ENCODE measurements at places on chromosomes 7 and 10.

- no peak for DNase-seq
These were observed 27.1 kb upstream of the PRKCQ start for GRCh38 chr10:6607182-6607581.

- peak; percentile 77 for DNase-seq
These were observed 44.2 kb downstream of the PDLIM1 start for GRCh38 chr10:95246582-95247051.

DNA sequence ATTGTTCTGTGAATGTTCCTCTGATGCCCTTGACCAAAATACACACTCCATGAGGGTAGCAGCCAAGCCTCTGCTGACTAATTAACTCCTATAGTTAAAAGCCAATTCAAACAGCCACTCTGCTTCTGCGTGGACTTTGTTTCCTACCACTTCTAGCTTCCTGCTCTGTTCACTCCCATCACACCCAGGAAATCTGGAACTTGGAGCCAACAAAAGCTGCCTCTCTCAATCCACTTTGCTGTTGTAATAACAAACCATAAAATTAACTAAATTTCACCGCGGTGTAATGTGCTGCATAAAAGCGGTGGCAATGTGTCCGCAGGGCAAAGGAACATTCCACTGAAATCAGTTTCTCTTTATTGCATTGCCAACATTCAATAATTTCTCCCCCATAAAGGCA is 239.5 kb downstream of the PLXNA4 start:
- DNase-seq, result no peak

GRCh38 chr7:155062411-155062810 is 7.7 kb upstream of the HTR5A start:
- no peak for DNase-seq

- no peak for DNase-seq
These were observed 291.4 kb downstream of the USP6NL start for GRCh38 chr10:11319990-11320602.

DNA sequence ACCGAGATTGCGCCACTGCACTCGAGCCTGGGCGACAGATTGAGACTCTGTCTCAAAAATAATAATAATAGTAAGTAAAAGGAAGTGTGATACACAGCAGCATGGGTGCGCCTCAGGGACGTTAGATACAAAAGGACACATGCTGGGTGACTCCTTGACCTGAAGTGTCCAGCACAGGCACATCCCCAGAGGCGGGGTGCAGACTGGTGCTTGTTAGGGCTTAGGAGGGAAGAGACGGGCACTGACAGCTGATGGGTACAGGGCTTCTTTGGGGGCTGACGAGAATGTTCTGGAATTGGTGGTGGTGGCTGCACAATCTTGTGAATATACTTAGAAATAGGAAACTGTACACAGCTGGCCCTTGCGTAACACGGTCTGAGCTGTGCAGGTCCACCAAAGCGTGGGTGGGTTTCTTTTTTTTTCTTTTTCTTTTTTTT is 61.8 kb upstream of the DNAJB6 start:
- DNase-seq, result no peak

DNA sequence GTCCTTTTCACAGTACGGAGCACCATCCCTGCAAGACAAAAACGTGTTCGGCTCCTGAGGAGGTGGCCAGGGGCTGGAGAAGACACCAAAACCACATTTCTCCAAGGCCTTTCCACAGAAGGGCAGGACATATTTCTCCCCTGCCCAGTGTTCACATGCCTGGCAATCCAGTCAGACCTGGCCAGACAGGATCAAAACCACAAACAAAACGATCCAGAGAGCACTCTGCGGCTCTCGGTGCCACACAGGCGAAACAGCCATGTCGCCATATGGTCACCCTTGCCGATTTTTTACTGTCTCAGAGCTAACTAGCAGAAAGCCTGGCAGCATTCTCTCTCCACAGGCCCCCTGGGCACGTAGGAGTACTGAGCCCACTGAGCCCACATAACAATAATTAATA is 113.0 kb downstream of the ABLIM1 start:
- DNase-seq, result no peak

DNA sequence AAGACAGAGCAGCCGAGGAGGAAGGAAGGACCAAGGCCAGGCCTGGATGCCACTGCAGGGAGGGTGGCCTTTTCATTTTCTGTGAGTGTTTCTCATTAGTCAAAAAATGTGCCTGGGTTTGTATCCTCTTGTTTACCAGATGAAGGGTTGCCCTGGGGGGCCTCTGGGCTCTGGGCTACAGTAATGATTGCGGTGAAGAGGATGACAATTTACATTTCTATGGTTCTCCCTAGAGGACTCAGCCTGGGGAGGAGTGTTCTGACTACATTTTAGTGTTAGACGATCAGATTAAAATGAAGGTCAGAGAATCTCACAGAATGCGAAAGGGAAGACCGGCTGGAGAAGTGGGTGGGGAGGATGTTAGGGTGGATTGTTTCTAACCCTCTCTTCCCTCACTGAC is 108.0 kb upstream of the KMT2C start:
- no peak for DNase-seq

GRCh38 chr10:71390461-71390835 is 6.3 kb upstream of the CDH23 start:
- DNase-seq, result no peak

DNA sequence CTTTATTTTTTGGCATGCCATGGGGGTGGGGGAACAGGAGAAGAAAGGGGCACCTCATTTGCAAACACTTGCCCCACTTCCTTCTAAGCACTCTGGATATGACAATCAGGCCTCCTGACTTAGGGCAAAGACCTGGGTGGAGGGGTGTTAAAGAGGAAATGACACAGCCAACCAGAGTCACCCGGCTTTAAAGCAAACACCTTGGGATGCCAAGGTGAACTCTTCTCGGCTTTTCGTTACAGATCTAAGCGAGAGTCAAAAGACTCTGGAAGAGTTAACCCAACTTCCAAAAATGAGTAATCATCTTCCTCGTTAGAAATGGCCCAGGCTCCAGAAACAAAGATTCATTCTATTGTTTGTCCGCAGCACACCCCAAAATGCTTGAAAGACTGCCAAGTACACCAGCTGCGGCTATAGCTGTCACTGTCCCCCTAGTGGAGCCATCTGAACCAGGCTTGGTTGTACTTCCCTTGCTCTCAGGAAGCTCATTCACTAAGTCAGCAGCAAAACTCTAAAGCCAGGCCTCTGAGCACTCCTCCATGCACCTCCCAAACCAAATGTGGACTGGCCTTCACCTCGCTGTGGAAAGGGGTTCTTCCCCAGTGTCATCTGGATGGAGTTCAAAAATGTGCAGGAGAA is 24.8 kb downstream of the FAM53B start:
- peak; percentile 60 for DNase-seq

DNA sequence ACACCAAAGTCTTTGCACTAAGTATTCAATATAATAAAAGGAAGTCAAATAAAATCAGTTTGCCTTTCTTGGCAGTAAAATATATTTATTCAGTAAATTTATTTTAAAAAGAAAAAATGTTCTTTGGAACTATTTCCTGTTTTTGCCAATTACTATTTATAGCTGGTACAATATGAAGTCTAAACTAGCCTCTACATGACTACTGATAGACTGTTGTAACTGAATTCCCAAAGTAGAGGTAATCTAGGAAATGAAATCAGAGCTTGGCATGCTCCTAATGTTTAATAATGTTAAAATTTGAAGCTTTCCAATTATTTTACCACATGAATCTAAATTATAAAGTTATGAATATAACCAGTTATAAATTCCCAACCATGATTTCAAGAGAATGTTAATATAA is 385.5 kb downstream of the SEMA3D start:
- DNase-seq, result no peak

- DNase-seq, result no peak
These were observed 147.2 kb downstream of the SEM1 start for GRCh38 chr7:96562458-96562857.

All from left ventricle myocardium superior (tissue), 1 donor.